Astrocyte of the cerebellum (primary cell): ENCODE measurements at places on chromosomes 7 and 10.
A peak's percentile ranks its signal among the peaks of the same experiment; 100 is the strongest.

DNA sequence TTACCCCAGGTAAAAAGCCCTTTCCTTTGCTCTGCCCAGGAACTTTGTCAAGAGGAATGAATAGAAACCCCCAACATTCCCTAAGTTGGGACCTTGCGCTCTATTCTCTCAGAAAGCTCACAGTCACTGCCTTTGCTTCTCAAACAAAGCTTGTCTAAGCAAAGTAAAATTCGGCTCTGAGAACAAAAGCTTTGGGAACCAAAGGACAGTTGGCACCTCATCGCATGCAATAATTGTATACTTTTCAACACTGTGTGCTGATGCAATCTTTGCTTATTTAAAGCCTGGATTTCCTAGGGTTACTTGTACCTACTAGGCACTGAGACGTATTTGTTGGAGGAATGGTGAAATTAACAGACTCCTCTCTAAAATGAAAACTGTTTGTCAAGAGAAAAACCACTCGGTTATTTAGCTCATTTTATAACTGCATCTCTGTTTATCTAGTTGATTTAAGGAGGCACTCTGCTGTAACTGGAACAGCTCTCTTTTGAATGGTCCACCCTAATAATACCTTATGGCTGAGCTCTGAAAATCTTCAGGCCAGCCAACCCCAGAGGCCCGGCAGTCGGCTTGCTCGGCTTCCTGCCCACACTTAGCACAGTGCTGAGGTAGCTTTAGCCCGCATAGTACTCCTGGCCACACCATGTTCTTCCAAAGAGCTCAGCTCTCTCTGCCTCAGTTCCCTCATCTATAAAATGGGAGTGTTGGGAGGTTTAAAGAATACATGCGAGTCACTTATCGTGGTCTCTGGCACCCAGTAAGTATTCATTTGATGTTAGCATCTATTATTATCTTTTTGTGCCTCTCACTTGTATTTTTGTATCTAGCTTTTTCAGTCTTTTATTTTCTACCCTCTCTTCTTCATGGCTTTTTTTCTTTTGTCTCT lies 80.2 kb upstream of the PRR15 start:
- no peak for DNase-seq

GRCh38 chr10:102705531-102705930 lies 8.7 kb downstream of the ARL3 start:
- DNase-seq: no peak

DNA sequence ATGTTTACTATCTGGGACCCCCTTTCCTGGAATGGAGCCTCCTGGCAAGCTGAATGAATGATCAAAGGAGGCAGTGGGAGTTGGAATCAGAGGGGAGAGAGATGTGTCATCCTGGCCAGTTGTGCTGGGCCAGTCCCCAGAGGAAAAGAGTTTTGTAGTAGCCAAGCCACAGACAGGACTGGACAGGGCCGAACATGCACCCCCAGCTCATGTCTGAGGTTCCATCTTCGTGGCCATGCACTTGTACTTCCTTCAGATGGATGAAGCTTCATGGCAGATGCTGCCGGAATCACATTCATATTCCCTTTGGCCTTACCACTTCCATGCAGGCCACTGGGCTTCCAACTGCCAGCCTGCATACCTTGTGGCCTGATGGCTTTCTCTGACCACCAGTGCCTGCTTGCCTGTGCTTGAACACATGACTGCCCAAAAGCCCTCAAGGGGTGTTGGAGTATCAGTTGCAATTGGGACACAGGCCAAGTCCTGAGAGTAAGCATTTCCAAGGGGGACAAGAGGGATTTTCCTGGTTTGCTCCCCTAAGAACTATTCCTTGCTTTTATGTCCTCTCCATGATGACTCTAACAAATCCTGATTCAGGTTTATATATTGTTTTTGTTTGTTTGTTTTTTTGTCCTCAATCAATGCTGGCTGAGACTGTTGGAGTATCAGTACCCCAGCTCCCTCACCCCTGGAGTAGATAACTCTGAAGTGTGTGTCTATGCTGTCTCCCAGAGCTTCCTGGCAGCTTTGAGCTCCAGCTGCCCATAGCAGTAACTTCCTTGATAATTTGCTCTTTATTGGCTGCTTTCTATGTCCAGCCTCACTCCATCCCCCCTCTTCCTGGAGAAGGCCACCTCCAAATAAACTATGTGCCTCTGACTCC lies 63.6 kb downstream of the TMEM130 start:
- no peak for DNase-seq

- DNase-seq: no peak
Measured at GRCh38 chr7:134602881-134603451, 43.7 kb upstream of the BPGM start.

GRCh38 chr10:114917927-114918672 lies 19.9 kb upstream of the TRUB1 start:
- DNase-seq: peak; percentile 72

GRCh38 chr10:35501923-35502322 lies 103.2 kb upstream of the GJD4 start:
- no peak for DNase-seq

DNA sequence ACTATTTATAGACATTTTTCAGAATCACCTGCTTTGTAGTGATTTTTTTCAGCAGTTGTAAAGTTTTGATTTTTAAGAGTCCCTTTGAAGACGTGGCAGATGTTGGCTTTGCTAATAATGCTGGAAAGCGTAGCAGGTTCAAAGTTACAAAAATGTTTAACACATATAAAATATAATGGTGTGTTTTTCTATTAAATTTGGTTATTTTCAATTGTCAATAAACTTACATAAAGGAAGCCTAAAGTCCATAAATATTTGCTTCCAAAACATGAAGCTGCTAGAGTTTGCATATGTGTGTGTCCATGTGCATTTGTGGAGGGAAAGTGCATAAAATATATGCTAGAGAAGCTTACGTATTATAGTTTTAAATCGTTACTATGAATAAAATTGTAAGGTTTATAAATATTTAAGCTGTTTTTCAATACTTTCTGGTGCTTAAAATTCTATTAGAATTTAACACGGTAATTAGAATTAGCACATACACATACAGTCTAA lies 3.7 kb downstream of the MEOX2 start:
- DNase-seq: no peak
